ENCODE measurements at places on chromosomes 6 and 20.

DNA sequence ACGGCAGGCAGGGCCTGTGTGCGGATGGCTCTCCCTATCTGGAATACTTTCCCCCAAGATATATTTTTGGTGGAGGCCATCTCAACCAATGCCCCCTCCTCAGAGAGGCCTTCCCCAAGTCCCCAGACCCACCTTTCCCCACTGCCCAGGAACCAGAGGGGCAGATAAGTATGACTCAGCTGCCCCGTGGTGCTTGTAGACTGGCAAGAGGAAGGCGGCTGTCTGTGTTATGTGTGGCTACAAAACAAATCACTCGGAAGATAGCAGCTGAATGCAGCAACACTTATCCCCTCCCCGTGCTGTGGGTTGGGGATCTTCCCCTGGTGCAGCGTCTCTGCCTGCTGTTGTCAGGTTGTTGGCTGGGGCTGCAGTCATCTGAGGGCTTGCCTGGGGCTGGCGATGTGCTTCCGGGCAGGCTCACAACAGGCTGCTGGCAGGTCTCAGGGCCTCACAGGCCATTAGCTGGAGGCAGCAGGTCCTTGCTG, 7.1 kb downstream of the NPEPL1 start:
- no peak for DNase-seq

DNA sequence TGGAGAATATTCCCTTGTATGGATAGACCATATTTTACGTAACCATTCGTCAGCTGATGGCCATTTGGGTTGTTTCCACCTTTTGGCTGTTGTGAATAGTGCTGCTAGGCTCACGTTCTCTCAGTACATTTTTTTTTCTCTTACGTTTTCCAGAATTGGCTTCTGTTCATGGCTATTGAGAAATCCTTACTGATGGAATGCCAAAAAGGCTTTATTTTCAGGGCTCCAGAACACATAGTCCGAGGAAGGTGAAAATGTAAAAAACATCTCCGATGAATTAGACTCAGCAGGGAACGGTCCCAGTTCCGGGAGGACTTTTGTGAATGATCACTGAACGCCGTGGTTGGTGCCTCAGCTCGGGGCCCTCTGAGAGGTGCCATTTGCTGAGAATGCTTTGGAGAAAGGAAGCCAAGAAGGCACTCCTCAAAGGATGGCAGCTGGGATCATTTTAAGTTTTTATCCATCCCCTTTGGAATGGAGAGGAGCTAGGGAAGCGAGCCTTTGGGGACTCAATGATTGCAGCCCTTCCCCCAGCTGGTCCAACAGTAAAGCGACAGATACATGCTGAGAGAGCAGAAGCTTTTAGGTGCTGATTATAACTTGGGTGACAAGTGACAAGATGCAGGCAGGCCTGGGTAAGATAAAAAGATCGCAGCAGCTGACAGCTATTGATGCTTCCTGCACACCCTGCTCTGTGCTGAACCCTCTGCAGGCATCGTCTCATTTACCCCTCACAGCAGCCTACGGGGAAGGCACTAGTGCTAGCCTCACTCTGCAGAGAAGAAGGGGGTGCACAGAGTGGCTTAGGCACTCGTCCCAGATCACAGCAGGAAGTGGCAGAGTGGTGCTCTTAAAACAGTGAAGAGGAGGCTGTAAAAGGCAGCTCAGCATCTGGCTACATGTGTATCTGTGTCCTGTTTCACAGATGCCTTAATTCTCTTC, 133.4 kb upstream of the KCNG1 start:
- peak; percentile 62 for DNase-seq

DNA sequence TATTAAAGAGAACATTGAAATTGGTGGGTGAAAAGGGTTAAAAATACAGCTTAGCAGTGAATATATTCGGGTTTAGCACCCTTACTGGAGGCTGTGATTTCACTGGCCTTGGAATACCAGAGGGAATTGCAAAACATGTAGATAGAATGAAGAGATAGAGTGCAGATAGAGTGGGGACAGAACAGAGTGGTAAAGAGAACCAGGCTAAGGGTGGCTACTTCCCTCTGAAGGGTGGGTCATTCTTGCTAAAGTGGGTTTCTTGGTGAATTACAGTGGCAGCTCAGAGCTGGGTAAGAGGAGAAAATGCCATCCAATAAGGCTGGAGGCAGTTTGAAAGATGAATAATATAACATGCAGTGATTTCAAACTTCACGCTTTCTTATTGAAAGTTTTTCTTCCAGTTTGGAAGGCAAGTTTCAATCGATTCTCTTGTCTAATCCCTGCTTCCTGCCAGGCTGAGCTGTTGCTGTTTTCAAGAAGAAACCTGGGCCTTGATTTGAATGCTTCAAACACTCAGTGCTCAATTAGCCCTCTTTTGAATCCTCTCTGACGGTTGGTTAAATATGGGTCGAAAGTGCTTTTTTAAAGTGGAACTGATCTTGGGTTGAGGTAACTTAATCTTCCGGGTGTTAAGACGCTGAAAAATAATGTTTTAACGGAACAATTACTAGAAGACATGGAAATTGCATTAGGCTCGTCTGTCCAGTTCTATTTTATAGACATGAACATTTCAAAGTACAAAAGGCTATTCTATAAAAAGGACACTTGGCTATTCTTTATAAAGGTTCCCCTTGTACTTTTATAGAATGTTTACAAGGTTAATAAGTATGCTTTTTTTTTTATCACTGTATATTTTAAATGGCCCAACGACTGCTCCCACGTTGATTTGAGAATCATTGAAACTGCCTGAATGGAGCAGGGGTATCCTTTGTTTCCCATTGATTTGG, 203.3 kb downstream of the BCAS1 start:
- DNase-seq, result no peak

- DNase-seq, result no peak
Measured at GRCh38 chr6:145047891-145048290, 687.4 kb downstream of the EPM2A start.

Measured in fibroblast of skin of abdomen (primary cell).